Stomach (tissue), 19 donors: ENCODE measurements at places on chromosomes 11 and 22. TPM values are rescaled to one million over a fixed set of nuclear protein-coding genes. Genes with fewer than 3 reads are reported as not detected.

GRCh38 chr22:42247596-42247995 is 22.9 kb downstream of the TCF20 start:
- H3K27ac ChIP-seq: no peak overlapping the region
- H3K4me1 ChIP-seq: peaks cover 4% of the 10 kb centered on the region
- no peak overlapping the region for H3K4me3 ChIP-seq
- no peak for DNase-seq
- no peaks in the 10 kb centered on the region for H3K27me3 ChIP-seq
- no peaks in the 10 kb centered on the region for H3K36me3 ChIP-seq

DNA sequence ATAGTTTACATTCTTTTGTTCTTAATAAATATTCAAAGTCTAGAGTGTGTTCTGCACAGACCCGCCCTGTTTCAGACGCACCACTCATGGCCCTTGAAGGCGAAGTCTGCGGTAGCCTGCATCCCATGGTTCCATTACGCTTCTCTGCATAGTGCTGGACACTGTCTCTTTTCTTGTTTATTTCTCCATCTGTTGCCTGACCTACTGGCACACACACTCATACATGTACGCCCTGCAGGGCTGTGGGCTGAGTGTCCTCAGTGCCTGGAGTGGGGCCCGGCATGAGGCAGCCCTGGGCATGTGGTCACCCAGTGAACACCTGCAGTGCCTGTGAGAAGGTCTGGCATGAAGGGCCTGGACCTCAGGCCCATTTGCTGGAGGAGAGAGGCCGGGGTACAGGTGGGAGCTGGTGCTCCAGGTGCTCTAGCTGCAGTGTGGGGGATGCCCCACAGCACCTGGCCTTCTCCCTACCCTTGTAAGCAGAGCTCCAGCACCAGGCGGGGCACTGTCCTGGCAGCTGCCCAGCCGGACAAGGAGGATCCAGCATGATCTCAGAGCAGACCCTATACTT is 404.1 kb downstream of the TBC1D22A start:
- no peak for DNase-seq
- no peaks in the 10 kb centered on the region for H3K27me3 ChIP-seq
- no peak overlapping the region for H3K4me3 ChIP-seq
- no peaks in the 10 kb centered on the region for H3K4me1 ChIP-seq

The TEX54 gene
- not detected for total RNA-seq

GRCh38 chr22:24751518-24751917 is 23.0 kb downstream of the PIWIL3 start:
- no peaks in the 10 kb centered on the region for H3K36me3 ChIP-seq
- no peak overlapping the region for H3K27ac ChIP-seq
- no peak overlapping the region for H3K4me3 ChIP-seq

DNA sequence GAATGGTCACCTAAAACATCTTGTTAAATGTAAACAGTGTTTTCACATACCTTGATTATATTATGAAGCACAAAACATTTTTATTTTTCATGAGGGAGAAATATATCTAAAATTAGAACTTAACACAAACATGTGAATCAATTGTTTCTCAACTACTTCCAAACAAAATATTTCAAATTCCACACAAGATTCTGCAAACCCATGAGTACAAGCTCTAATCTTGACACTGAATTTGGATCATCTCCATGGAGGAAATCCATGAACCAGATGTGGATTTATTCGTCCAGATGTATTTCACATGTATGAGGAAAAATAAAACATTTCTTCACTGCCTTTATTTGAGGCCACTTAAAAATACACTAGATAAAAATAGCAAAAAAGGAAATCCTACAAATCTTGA is 184.2 kb downstream of the SBF2 start:
- no peak for DNase-seq
- H3K36me3 ChIP-seq: no peaks in the 10 kb centered on the region
- H3K27ac ChIP-seq: peak overlapping the region; percentile 43
- no peaks in the 10 kb centered on the region for H3K27me3 ChIP-seq
- H3K4me3 ChIP-seq: no peak overlapping the region
- peaks cover 15% of the 10 kb centered on the region for H3K4me1 ChIP-seq

The CHADL gene
- total RNA-seq: 1.4 TPM

The CDHR5 gene
- 2.9 TPM for total RNA-seq

GRCh38 chr11:43747130-43747802 is 66.7 kb downstream of the HSD17B12 start:
- H3K27ac ChIP-seq: no peak overlapping the region
- H3K27me3 ChIP-seq: no peaks in the 10 kb centered on the region
- no peak overlapping the region for H3K4me3 ChIP-seq
- no peak for DNase-seq

GRCh38 chr11:12362857-12363256 is 14.5 kb upstream of the PARVA start:
- no peak overlapping the region for H3K27ac ChIP-seq
- H3K36me3 ChIP-seq: no peaks in the 10 kb centered on the region
- peaks cover 8% of the 10 kb centered on the region for H3K4me1 ChIP-seq
- H3K27me3 ChIP-seq: no peaks in the 10 kb centered on the region

The SLC22A6 gene
- not detected for total RNA-seq

- no peak overlapping the region for H3K4me3 ChIP-seq
- H3K36me3 ChIP-seq: no peaks in the 10 kb centered on the region
- peaks cover 19% of the 10 kb centered on the region for H3K27me3 ChIP-seq
- no peak for DNase-seq
- H3K4me1 ChIP-seq: peaks cover 18% of the 10 kb centered on the region
These were observed 2.9 kb upstream of the LRRC32 start for GRCh38 chr11:76673176-76674142.

- H3K27me3 ChIP-seq: peaks cover 65% of the 10 kb centered on the region
- H3K36me3 ChIP-seq: no peaks in the 10 kb centered on the region
- no peak for DNase-seq
- no peak overlapping the region for H3K4me3 ChIP-seq
These were observed 10.4 kb downstream of the TMPRSS6 start for GRCh38 chr22:37098976-37099591.

DNA sequence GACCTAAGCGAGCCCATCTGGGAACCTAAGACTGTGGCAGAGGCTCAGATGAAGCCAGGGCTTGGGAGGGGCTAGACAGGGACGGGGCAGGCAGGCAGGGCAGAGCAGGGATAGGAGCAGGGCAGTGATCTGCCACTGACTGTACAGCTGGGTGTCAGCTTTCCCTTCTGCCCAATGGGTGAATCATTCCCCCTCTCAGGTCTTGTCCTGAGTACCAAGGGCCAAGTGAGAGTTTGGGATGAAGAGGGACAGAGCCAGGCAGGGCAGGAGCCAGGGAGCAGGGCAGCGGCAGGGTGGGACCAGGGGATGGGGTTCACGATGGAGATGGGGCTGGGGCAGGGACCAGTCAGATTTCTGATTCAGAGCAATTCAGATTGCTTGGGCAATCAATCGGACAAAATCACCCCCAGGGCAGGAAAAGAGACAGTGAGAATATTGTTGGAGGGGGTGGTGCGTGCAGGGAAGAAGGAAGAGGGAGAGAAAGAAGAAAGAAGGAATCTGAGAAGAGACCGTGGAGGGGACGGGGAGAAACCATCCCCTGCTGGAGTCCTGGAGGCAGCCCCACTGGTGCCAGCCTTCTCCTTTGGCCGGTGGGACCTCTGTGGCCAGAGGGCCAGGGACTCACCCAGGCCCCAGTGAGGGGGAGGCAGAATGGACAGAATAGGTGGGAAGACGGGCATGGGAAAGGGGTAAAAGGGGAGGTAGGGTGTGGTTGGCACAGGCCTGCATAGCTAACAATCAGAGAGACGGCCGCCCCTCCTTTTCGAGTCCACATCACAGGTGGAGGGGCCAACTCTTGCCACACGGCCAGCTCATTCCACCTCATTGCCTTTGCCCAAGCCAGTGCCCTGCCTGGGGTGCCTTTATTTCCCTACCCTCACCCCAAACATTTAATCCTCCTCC is 47.2 kb downstream of the CYTH4 start:
- peaks cover 19% of the 10 kb centered on the region for H3K27me3 ChIP-seq
- no peak overlapping the region for H3K27ac ChIP-seq
- peak; percentile 18 for DNase-seq
- no peak overlapping the region for H3K4me3 ChIP-seq
- peaks cover 13% of the 10 kb centered on the region for H3K4me1 ChIP-seq
- H3K36me3 ChIP-seq: no peaks in the 10 kb centered on the region

The C11orf42 gene
- not detected for total RNA-seq

DNA sequence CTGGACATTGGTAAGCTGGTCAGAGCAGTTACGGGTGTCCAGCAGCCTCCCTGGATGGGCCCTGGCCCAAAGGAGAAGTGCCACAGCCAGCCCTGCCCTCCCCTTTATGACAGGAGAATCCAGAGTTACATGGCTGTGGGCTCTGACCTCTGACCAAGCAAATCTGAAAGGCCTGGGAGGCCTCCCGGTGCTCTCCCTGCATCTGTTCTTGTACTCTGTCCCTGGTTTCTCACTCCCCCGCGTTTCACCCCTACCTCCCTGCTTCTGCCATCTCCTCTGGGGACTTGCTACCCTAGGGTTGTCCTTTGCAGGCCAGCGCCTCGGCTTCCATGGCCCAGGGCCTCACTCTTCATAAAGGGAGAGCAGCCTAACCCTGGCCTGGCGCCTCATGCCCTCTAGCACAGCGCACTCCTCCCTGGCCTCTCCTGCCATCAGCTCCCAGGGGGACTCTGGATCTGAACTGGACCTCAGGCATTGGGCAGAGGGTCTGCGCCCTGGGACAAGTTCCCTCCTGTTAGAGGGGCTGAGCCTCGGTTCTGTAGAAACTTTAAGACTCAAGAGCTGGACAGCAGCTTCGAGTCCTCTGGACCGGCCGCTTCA is 10.7 kb downstream of the PICK1 start:
- no peak for DNase-seq
- peaks cover 13% of the 10 kb centered on the region for H3K4me1 ChIP-seq
- H3K27ac ChIP-seq: no peak overlapping the region
- peaks cover 100% of the 10 kb centered on the region for H3K36me3 ChIP-seq
- no peaks in the 10 kb centered on the region for H3K27me3 ChIP-seq

DNA sequence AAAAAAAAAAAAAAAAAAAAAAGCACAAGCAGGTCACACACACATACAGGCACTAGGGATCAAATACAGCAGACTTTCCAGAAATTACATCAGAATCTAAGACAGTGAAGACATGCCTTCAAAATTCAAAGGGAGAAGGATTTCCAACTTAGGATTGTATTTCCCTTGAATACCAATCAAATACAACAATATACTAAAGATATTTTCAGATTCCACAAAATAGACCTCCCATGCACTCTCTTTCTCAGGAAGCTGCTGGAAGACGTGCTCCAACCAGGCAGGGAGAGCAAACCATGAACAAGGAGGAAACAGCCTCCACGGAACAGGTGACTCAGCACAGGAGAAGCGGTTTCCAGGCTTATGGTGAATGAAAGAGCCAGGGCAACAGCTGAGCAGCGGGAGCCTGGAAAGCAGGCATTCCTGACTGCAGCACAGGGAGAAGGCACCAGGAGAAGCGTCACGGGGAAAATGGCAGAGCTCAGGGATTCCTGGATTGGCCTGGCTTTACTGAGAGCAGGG is 32.0 kb downstream of the TMEM184B start:
- peaks cover 30% of the 10 kb centered on the region for H3K36me3 ChIP-seq
- peak overlapping the region; percentile 82 for H3K27ac ChIP-seq
- no peaks in the 10 kb centered on the region for H3K27me3 ChIP-seq
- H3K4me3 ChIP-seq: no peak overlapping the region
- H3K4me1 ChIP-seq: peaks cover 79% of the 10 kb centered on the region

GRCh38 chr11:31856248-31856647 is 45.1 kb upstream of the PAX6 start:
- DNase-seq: no peak
- H3K36me3 ChIP-seq: no peaks in the 10 kb centered on the region
- H3K27me3 ChIP-seq: no peaks in the 10 kb centered on the region
- no peak overlapping the region for H3K27ac ChIP-seq
- no peaks in the 10 kb centered on the region for H3K4me1 ChIP-seq

The IGSF22 gene
- 8.3 TPM for total RNA-seq

The OR6A2 gene
- not detected for total RNA-seq

The NUDT22 gene
- total RNA-seq: 363 TPM

The PKDREJ gene
- not detected for total RNA-seq

DNA sequence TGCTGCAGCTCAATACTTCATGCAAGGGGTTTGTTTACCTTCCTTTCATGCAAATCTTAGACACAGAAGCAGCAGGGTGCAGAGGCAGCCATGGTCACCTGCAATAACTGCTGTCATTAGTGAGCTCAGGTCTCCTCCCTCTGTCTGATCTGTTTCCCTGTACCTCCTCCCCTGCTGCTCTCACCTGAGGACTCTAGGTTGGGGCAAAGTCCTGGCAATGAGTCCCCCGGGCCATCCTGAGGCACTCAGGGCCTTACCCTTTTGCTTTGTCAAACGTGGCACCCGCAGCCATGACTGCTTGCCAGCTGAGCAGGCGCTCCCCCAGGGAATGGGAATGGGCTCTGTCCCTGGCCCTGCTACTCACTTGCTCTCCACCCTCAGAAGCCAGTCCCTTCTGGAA is 3.9 kb downstream of the LRRC10B start:
- DNase-seq: no peak
- no peaks in the 10 kb centered on the region for H3K36me3 ChIP-seq
- peak overlapping the region; percentile 81 for H3K27ac ChIP-seq
- H3K27me3 ChIP-seq: peaks cover 86% of the 10 kb centered on the region

The DEPDC7 gene
- 2.9 TPM for total RNA-seq

DNA sequence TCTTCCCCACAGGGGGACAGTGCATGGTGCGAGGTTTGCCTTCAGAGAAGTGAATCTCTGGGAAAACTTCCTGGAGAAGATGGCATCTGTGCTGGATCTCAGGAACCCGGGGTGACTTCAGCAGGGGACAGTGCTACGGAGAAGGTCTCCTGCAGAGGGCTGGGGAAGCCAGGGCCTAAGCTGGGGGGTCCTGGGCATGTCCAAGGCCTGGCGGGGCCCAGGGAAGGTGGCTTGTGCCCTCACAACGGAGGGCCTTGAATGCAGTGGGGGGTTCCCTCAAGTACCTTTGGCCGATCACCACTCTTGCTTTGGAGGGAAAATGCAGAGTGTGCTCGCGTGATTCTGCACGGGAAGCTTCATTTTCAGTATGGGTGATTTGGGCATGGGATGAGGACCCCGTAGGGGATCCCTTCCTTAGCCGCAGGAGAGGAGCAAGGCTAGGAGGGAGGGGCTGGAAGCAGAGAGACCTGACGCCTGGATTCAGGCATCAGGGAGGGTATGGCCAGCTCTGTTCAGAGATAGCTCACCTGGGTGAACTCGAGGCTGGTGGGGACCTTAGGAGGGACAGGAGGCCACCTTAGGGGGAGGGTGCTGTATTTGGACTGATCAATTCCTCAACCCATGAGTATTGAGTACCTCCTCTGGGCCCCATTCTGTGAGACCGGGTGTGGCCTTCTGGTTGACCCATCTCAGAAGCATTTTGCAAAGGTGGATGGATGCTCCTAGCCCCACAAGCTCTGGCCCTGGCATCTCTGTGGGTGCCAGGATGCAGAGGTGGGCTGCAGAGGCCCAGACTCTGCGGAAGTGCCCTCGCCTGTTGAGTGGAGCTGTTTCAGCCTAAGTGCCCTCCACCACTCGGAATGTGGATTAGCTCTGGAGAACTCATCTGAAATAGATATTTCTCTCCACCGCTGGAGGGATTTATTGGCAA is 529.4 kb downstream of the TBC1D22A start:
- H3K27me3 ChIP-seq: no peaks in the 10 kb centered on the region
- H3K36me3 ChIP-seq: no peaks in the 10 kb centered on the region
- H3K27ac ChIP-seq: peak overlapping the region; percentile 59

GRCh38 chr11:91800208-91800914 is 424.3 kb upstream of the FAT3 start:
- no peak overlapping the region for H3K4me3 ChIP-seq
- no peaks in the 10 kb centered on the region for H3K36me3 ChIP-seq
- no peaks in the 10 kb centered on the region for H3K27me3 ChIP-seq
- H3K4me1 ChIP-seq: peaks cover 3% of the 10 kb centered on the region
